ENCODE measurements at places on chromosomes 5 and 9. TPM values are rescaled to one million over a fixed set of nuclear protein-coding genes. Genes with fewer than 3 reads are reported as not detected.

ZNF300 gene
- 2.7 TPM for total RNA-seq

RBM27 gene
- 11.4 TPM for total RNA-seq

MARCHF3 gene
- total RNA-seq, result 1.3 TPM

GAS1 gene
- total RNA-seq, result 0.06 TPM

OR1K1 gene
- not detected for total RNA-seq

PCDHA1 gene
- 0.08 TPM for total RNA-seq

NSA2 gene
- 127 TPM for total RNA-seq

RAB3C gene
- total RNA-seq, result not detected

PLPP7 gene
- total RNA-seq, result not detected

FBP2 gene
- total RNA-seq, result not detected

FRMPD1 gene
- 0.04 TPM for total RNA-seq

FOXD4 gene
- total RNA-seq, result 0.34 TPM

LAMC3 gene
- 2.1 TPM for total RNA-seq

GPX3 gene
- total RNA-seq, result 20.3 TPM

WNT8A gene
- not detected for total RNA-seq
